ENCODE measurements at places on chromosomes 4 and X. TPM values are rescaled to one million over a fixed set of nuclear protein-coding genes. Genes with fewer than 3 reads are reported as not detected.
A peak's percentile ranks its signal among the peaks of the same experiment; 100 is the strongest.

ADAD1 gene
- total RNA-seq = not detected

FAM184B gene
- 0.49 TPM for total RNA-seq

PWWP3B gene
- 1.1 TPM for total RNA-seq

CYP2U1 gene
- 7.3 TPM for total RNA-seq

REPS2 gene
- total RNA-seq = 4.4 TPM

GRCh38 chr4:159282944-159283343, 180.1 kb downstream of the RAPGEF2 start:
- peaks cover 17% of the 10 kb centered on the region for H3K4me1 ChIP-seq
- no peaks in the 10 kb centered on the region for H3K27me3 ChIP-seq
- H3K36me3 ChIP-seq = no peaks in the 10 kb centered on the region
- no peak overlapping the region for H3K4me3 ChIP-seq
- peak overlapping the region; percentile 9 for H3K27ac ChIP-seq
- DNase-seq = no peak

DNA sequence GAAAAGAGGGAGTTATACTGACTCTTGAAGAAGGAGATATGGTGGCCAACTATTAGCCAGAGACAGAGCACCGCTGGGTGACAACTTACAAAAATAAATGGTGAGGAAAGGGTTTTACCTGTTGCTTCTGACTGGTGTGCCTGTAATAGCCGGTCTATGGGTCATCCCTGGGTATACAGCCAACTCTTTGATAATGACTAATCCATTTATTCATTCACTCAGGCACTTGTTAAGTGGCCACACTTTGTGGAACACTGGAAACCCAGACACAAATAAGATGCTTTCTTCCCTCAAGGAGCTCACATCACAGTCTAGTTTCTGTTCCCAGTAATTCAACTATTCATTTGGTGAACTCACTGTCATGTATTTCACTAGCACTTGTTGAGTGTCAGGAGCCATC, 13.2 kb upstream of the CAPN6 start:
- H3K4me1 ChIP-seq = no peaks in the 10 kb centered on the region
- H3K27me3 ChIP-seq = no peaks in the 10 kb centered on the region
- DNase-seq = no peak
- H3K36me3 ChIP-seq = no peaks in the 10 kb centered on the region

GRCh38 chrX:108731153-108731552, 5.2 kb downstream of the IRS4 start:
- peaks cover 41% of the 10 kb centered on the region for H3K4me1 ChIP-seq
- no peak for DNase-seq
- H3K36me3 ChIP-seq = no peaks in the 10 kb centered on the region
- peaks cover 30% of the 10 kb centered on the region for H3K27me3 ChIP-seq
- H3K4me3 ChIP-seq = peak overlapping the region; percentile 48
